ENCODE measurements at places on chromosomes 13 and 19. TPM values are rescaled to one million over a fixed set of nuclear protein-coding genes. Genes with fewer than 3 reads are reported as not detected.
A peak's percentile ranks its signal among the peaks of the same experiment; 100 is the strongest.

Gene HAUS8
- 18.2 TPM for total RNA-seq

Gene ZNF726
- total RNA-seq = 7.2 TPM

Gene HOMER3
- total RNA-seq = 58.9 TPM

Gene CLIP3
- 4.7 TPM for total RNA-seq

Gene BCL2L12
- total RNA-seq = 69.6 TPM

Gene ZNF132
- total RNA-seq = not detected

Gene KLHL1
- not detected for total RNA-seq

Gene MAG
- not detected for total RNA-seq

Gene AXL
- 128 TPM for total RNA-seq

Gene PLK5
- not detected for total RNA-seq

Gene CEACAM18
- not detected for total RNA-seq

Gene NLRP7
- not detected for total RNA-seq

Gene LILRA2
- not detected for total RNA-seq

Gene ZNF135
- total RNA-seq = not detected

Gene ZNF582
- 2.0 TPM for total RNA-seq

- DNase-seq = peak; percentile 32
Observed at GRCh38 chr13:100235311-100235901, 146.5 kb downstream of the PCCA start.

GRCh38 chr13:114115191-114115671 is 17.2 kb downstream of the RASA3 start:
- no peak for DNase-seq

GRCh38 chr13:95741584-95742563 is 64.9 kb downstream of the DNAJC3 start:
- no peak for DNase-seq

DNA sequence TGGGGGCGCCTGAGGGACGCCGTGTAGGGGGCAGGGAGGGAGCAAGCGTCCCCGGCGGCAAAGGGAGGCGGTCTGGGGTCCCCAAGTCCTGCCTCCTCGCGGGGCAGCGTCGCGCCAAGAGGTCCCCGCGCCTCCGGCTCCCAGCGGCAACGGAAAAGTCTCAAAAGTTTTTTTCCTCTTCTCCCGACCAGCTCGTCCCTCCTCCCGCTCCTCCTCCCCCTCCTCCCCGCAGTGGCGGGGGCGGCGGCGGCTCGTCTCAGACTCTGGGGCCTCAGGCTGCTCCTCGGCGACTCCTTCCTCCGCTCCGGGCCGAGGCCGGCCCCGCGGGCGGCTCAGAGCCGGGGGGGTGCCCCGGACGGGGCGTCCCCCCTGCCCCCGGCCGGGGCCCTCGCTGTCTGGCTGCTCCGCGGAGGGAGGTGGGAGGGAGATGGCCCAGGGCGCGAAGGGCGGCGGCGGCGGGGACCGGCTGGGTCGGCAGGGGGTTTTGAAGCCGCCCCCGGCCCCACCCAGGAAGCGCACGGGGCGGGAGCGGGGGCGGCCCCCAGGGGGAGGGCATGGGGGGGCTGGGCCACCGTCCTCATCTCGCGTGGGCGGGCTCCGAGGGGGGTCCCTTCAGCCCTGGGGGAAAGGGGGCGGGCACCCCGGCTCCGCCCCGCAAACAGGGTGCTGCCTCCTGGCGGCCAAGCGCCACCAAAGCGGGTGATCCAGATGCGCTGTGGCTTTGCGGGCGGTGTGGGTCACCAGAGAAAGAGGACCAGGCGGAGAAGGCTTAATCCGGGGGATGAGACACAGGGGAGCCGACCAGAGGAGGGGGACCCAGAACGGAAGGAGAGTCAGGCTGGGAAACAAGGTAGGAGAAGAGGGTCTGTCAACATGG is at the start of gene TGFB1:
TSS of gene TGFB1 (minus strand) at position 457 of the 877 bp plus-strand sequence. CDS start 878 bp downstream, outside the sequence.
- DNase-seq = no peak

DNA sequence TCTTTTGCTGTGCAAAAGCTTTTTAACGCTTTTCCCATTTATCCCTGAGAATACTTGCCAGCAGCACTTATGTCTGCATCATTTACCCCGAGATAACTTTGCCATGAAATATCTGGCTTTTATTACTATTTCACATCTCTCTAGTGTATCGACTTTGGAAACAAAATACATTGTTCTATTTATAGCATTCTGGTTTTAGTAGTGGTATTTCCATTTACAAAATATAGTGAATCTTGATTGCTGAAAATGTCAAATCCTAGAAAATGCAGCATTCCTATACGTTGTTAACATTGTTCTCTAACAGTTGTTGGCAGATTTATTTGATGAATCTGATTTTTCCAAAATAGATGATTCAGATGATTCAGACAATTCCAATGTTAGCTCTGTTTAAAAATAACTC is 189.3 kb upstream of the SPRY2 start:
- DNase-seq = no peak

DNA sequence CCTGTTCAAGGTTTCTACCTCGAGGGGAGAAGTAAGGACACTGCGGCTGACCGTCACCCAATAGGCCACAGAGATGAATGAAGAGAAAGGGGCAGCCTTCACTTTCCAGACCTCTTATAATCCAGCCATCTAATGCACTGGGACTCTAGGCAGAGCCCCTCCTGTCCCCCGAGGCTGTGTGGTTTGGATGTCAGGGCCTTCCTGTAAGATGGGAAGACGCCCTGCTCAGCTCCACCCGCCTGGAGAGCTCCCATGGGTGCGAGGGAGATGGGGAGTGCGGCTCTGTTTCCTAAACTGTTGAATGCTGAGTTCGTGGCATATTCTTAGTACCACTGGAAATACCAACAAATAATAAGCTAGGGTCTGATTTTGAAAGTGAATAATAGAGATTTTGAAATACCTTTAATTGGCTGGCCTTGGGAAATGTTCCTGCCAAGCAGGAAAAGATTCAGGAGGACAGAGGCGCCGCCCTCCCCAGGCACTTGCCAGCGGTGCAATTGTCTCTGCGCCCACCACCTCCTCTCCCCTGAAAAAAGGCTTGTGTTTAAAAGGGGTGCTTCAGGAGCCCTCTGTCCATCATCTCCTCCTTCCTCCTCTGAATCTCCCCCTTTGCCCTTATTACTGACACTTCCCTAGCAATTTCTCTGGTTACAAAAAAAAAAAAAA is 85.4 kb upstream of the GPR183 start:
- DNase-seq = no peak

DNA sequence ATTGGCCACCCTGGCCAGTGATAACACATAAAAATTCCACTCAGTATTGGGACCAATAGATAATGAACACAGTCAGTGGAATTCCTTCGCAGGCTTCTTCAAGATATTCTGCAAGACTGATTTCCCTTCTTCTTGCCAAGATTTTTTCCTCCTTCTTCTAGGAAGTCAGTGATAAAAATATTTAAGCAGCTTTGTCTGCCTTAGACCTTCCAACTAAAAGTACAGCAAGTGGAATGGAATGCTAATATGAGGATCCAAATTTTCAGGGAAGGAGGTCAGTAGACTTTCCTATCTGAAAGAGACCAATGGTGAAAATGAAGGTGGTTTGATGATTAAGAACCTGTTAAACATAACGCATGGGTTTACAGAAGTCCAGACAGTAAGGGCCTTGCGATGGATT is 9.6 kb downstream of the STARD13 start:
- DNase-seq = no peak

- no peak for DNase-seq
Observed at GRCh38 chr19:18436671-18437490, 1.1 kb downstream of the ISYNA1 start.

DNA sequence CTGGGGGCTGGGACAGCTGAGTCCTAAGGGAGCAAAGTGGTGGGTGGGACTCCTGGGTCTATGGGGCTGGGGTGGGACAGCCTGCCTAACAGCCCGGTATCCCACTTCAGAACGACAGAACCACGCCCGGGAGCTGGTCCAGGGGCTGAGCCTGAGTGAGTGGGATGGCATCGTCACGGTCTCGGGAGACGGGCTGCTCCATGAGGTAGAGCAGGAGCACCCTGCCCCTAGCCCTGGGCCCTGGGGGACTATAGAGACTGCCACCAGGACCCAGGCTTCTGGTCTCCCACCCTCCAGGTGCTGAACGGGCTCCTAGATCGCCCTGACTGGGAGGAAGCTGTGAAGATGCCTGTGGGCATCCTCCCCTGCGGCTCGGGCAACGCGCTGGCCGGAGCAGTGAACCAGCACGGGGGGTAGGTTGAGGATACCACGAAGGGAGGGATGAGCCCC is 8.6 kb downstream of the SPHK2 start:
- DNase-seq = no peak

DNA sequence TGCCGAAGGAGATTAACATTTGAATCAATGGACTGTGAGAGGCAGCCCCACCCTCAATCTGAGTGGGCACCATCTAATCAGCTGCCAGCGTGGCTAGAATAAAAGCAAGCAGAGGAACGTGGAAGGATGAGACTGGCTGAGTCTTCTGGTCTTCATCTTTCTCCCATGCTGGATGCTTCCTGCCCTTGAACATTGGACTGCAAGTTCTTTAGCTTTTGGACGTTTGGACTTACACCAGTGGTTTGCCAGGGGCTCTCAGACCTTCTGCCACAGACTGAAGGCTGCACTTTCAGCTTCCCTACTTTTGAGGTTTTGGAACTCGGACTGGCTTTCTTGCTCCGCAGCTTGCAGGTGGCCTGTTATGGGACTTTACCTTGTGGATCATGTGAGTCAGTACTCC is 14.7 kb downstream of the NHLRC3 start:
- no peak for DNase-seq

DNA sequence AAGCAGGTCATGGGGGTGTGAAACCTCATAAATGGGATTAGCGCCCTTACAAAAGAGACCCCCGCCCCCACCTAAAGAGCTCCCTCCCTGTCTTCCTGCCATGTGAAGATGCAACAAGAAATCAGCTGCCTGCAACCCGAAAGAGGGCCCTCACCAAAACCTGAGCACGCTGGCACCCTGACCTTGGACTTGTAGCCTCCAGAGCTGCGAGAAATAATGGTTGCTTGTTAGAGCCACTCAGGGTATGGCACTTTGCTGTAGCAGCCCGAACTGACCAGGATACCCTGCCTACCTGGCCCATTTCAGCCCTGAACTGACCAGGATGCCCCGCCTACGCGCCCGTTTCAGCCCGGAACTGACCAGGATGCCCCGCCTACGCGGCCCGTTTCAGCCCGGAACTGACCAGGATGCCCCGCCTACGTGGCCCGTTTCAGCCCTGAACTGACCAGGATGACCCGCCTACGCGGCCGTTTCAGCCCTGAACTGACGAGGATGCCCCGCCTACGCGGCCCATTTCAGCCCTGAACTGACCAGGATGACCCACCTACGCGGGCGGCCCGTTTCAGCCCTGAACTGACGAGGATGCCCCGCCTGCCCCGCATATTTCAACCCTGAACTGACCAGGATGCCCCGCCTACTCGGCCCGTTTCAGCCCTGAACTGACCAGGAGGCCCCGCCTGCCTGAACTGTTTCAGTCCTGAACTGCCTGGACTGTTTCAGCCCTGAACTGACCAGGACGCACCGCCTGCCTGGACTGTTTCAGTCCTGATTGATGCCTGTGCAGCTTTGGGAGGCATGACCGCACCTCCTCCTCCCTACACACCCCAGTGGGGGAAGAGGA is 120.0 kb downstream of the UQCRFS1 start:
- no peak for DNase-seq

- DNase-seq = no peak
Observed at GRCh38 chr19:4113398-4114088, 10.4 kb downstream of the MAP2K2 start.

DNA sequence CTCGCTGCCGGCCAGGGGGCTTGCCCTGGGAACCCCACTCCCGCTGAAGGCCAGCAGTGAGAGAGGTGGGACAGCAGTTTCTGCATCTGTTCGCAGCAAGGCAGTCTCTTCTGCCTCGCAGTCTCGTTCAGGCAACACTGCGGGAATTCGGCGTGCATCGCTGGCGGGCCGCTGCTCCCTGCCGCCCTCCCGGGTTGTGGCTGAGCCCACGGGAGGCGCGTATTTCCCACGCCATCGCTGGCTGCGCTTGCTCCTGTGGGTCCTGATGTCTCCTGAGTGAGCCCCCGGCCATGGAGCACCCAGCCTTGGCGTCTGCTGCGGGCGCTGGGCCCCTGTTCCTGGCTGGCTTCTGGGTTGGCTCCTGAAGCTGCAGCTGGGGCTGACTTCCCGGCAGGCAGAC is 227.9 kb downstream of the TEX29 start:
- DNase-seq = no peak

DNA sequence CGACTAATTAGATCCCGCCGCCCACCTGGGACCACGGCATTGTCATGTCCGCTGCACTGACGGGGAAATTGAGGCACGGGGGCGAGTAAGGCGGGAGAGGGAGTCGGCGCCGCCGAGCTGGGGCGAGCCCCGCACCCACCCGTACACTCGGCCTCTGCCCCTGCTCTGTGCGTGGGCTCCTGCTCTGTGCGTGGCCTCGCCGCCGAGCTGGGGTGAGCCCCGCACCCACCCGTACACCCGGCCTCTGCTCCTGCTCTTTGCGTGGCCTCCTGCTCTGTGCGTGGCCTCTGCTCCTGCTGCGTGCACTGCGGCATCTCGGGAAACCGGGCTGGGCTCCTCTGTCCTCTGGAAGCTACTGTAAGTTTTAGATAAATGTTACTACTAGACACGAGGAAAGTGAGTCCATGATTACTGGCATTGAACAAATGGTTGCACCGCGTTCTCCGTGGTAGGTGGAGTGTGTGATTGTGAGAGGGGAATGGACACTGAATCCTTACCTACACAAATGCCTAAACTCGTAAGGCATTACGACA is 826 bp upstream of the C1QTNF9 start:
- DNase-seq = no peak

- DNase-seq = no peak
Observed at GRCh38 chr13:101121608-101122007, 294.7 kb downstream of the NALCN start.

DNA sequence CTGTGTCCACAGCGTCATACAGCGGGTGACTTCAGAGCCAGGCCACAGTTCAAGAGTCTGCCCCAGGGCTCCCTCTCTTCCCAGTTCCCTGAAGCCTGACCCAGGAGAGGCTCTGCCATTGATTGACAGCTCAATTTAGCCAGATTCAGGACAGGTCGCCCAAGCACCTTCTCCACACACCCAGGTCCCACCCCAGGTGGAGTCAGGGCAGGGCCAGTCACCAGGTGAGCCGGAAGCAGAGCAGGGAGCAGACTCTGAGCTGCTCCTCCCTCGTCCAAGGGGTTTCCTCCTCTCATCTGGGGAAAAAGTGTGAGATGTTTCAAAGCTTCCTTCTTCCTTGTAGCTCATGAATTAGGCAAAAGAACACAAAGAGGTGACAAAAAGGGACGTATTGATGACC is 5.6 kb downstream of the CEACAM7 start:
- no peak for DNase-seq

DNA sequence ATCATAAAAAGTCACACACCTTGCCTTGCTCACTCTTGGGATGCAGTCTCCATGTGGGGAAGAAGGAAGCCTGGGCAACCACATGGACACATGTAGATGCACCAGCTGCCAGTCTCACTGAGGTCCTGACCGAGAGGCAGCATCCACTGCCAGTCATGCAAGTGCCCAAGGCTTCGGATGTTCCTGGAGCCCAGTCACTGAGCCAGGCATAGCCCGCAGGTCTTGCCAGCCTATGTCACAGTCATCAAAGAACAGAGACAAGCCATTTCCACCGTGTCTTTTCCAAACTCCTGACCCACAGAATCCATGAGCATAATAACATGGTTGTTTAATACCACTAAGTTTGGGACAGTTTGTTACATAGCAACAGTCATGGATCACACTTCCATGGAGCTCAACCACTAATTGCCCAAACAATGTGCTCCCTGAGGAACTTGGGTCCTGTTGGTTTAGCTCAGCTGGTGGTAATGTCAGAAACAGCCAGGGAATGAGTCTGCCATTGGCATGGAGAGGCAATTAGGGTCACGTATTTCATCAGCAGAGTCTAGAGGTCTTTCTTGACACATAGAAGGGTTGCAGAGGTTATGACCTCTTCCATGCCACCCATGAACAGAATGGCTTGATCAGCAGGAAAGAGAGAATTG is 21.5 kb downstream of the STARD13 start:
- DNase-seq = no peak

- no peak for DNase-seq
Observed at GRCh38 chr19:39596911-39597310, 5.4 kb upstream of the LGALS13 start.
